ENCODE measurements at places on chromosomes 12 and 14.

DNA sequence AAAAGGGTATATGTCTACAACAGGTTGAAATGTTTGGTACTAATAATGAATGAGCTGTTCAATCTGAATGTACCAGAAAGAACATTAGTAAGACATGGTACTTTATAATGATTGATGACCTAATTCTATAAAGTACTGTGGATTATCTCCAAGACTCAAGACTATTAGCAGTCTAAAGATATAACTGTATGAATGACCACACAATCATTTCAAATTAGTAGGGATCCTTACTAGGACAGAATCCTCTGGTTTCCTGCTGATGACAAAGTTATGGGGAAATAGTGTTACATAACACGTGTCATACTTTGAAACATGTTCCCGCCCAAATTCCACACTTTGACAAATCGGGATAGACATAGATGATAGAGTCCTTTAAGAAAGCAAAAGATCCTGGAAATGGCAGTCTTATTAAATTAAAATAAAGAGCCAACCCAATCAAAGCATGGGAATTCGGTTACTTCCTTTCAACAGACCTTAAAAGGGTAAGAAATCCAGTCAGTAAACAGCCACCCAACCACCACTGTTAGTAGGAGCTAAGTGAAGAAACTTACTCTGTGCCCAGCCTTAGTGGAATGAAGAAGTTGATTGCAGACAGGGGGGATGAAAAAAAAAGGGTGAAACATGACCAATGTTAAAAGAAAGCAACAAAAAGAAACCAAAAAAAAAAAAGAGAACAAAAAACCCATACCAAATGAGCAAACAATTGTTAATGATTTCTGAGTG is 2.8 kb downstream of the VPS29 start:
- DNase-seq: no peak

- no peak for DNase-seq
These were observed 8.3 kb downstream of the TMX1 start for GRCh38 chr14:51248016-51248987.

DNA sequence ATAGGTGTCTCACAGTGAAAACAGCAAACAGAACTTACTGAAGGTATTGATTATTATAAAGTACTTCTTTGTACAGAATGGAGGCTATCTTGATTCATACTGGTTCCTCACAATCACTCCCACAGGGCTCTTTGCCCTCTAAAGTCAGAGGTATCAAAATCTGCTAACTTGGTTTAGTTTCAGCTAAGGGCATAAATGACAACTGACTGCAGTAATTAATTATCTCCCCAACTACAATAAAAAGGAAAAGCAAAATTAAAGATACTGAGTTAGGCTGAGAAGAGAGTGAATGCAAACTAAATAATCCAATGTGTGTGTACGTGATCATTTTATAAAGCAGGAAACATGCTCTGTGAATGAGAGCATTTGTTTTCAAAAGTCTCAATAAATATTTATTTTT is 338.7 kb downstream of the ACSS3 start:
- DNase-seq: no peak

GRCh38 chr12:63900922-63901793 is 56.7 kb downstream of the SRGAP1 start:
- DNase-seq: no peak

DNA sequence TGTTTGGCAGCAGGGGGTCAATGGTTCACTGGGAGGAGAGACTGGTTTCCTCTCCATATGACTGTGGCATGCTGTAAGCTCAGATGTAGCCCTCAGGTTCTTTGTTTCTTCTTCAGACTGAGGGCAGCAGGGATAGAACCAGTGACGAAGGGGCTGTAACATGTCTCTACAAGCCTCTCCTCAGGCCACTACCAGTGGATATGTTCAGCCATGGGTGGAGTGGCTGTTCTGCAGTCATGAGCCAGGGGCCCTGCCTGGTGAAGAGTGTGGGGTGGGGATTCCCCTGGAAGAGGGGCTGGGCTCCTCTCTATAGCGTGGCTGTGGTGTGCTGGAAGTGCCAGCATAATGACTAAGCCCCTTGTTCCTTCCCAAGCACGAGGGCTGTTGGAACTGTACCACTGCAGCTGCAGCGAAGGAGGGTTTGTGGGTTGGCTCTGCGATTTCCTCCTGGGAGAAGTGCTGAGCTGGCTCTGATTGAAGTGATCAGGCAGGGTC is 55.8 kb downstream of the CMAS start:
- DNase-seq: no peak
